ENCODE measurements at places on chromosomes 5 and 9. TPM values are rescaled to one million over a fixed set of nuclear protein-coding genes. Genes with fewer than 3 reads are reported as not detected.

The GPX8 gene
- 10.8 TPM for total RNA-seq

The GABRG2 gene
- not detected for total RNA-seq

The TLR4 gene
- 70.1 TPM for total RNA-seq

The NTNG2 gene
- 5.0 TPM for total RNA-seq

The ICE1 gene
- 28.1 TPM for total RNA-seq

The OBP2B gene
- total RNA-seq: not detected

The PCDHB15 gene
- total RNA-seq: 2.8 TPM

Measured in lower lobe of right lung (tissue), 2 donors.